ENCODE measurements at places on chromosomes 4 and X. TPM values are rescaled to one million over a fixed set of nuclear protein-coding genes. Genes with fewer than 3 reads are reported as not detected.

Gene PFKFB1
- 0.30 TPM for total RNA-seq

Gene TGIF2LX
- not detected for total RNA-seq

Gene ADH7
- total RNA-seq: not detected

Gene LRIT3
- total RNA-seq: 0.36 TPM

Gene HSFX4
- total RNA-seq: not detected

DNA sequence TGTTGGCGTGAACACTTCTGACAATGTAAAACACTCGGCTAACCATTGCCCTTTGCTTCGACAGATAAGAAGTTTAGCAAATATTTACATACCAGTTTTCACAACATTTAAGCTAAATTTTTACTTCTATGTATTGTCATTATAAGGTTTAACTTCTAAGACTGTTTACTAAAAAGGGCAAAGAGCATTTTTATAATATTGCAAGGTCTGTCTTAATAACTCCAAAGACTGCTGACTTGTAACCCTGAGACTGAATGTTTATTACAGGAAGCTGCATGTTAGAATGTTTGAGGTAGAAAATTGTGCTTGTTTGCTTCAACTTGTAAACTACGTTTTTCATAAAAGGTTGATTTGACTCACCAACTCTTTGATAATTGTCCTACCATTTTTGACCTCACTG is 213.2 kb upstream of the RPS6KA3 start:
- no peak for DNase-seq

GRCh38 chr4:157992038-157992705 is 180.7 kb downstream of the GASK1B start:
- no peak for DNase-seq

- no peak for DNase-seq
These were observed 200.8 kb downstream of the SPATA18 start for GRCh38 chr4:52251864-52252263.

- DNase-seq: no peak
These were observed 16.8 kb upstream of the IGSF1 start for GRCh38 chrX:131305926-131306325.

- no peak for DNase-seq
These were observed 23.8 kb downstream of the GRIA2 start for GRCh38 chr4:157244348-157244747.

- no peak for DNase-seq
These were observed 20.2 kb downstream of the GYG2 start for GRCh38 chrX:2848871-2849301.

DNA sequence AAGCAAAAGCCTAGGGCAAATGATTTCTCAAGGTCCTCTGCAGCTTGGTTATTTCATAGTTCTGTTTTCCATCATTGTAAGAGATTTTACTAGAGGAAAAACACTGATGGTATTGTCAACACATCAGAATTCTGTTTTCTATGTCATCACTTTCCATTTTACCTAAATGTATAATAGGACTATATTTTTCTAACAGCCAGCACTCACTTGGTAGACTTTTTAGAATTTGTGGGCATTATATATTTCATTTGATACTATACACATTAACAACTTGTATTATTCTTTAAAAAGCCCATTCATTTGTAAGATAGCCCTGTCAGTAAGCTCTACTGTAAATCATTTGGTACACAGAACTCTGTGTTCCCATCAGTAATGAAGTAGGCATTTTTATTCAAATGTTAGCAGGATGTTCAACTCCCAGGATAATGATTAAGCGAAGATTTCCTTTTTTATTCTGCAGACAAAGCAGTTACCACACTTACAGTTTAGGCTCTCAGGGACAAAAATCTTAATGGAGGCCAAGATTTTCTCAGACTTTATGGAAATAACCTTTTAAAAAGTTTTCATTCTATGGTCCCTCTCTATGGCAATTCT is 143.6 kb upstream of the TEX13C start:
- no peak for DNase-seq

DNA sequence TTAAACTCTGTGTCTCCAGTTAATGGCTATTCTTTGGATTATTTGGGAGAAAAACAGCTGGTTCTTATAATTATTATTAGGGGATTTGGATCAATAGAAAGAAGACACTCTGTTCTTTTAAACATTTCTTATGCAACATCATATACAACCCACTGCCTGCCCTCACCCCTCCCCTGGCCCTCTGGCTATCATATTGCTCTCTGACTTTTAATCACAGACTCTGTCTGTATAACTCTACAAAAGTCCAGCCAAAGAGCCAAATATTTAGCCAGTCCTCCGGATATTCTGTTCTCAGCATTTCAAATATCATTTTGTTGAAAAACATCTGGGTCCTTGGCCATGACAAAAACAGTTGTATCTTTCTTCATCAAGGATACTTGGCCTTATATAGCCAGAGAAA is 19.0 kb upstream of the PACRGL start:
- no peak for DNase-seq

DNA sequence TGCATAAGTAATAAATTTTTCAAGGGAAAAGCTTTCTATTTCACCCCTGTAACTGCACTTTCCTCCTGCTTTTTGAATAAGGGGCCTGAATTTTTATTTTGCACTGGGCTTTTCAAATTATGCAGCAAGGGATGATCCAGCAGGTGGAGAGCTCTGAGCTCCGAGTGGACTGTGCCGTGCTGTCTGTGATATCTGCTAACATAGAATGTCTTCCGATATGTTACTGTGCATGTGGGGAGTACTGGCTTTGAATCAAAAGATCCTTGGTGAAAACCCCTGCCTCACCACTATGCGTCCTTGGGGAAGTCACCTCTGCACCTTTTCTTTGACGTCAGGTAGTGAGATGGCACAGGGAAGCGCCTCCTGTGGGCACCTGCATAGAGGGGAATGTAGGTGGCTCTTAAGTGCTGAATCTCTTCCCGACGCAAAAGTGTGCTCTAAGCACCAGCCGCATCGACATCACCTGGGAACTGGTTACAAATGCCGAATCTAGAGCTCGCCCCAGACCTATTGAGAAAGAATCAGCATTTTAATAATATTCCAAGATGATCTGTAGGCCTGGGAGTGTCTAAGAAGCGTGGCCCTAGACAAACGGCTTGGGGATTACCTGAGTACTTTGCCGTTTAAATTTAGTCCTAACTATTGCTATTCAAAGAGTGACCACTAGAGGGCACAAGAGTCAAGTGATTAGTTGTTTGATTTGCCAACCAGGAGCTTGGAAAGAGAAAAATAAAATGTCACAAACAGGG is 19.2 kb upstream of the WFS1 start:
- DNase-seq: no peak

- no peak for DNase-seq
These were observed 24.7 kb upstream of the CT47A1 start for GRCh38 chrX:121010218-121010617.

GRCh38 chr4:122826553-122827257 is at the start of gene FGF2:
Gene FGF2, plus strand, starts transcription at chr4:122826831. Its CDS starts 344 bp downstream, at chr4:122827175.
- peak; percentile 83 for DNase-seq

DNA sequence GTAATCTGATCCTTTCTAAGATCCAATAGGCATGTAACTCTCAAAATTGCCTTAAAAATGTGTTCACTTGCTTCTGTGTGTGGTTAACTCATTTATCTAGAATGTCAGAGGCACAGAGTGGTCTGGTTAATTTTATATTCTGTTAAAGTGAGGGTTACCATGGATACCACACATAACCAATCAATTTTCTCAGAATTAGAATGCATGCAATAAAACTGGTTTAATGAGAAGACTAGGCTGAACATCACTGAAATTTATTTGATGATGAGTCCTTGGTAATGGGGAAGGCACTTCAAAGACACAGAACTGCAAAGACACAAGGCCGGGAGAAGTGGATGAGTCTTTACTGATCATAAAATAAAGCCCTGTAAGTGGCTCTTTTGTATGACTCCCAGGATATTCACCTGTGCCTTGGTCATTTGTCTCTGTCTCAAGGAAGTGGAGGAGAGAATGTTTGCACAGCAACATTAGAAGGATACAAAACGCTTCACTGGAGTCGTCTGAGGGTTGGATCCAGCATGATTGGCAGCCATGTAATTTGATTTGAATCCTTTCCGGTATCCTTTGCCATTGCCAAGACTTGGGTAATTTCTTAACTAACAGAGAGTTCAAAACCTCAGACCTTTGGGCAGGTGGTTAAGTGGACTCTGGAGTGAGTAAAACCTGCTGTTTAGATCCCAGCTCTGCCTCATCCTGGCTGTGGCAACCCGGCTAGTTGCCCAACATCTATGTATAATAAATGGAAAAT is 94.0 kb upstream of the RBPJ start:
- DNase-seq: no peak

- no peak for DNase-seq
These were observed 468.9 kb upstream of the CTSO start for GRCh38 chr4:156422576-156422975.
